Activated naive CD4-positive, alpha-beta T cell treated with anti-CD3 and anti-CD28 coated beads, Interleukin-2, amount 50 U/mL, for 16 hours (primary cell): ENCODE measurements at places on chromosomes 16 and 17.

- no peak for DNase-seq
These were observed 8.7 kb downstream of the CD300LB start for GRCh38 chr17:74522381-74523105.

DNA sequence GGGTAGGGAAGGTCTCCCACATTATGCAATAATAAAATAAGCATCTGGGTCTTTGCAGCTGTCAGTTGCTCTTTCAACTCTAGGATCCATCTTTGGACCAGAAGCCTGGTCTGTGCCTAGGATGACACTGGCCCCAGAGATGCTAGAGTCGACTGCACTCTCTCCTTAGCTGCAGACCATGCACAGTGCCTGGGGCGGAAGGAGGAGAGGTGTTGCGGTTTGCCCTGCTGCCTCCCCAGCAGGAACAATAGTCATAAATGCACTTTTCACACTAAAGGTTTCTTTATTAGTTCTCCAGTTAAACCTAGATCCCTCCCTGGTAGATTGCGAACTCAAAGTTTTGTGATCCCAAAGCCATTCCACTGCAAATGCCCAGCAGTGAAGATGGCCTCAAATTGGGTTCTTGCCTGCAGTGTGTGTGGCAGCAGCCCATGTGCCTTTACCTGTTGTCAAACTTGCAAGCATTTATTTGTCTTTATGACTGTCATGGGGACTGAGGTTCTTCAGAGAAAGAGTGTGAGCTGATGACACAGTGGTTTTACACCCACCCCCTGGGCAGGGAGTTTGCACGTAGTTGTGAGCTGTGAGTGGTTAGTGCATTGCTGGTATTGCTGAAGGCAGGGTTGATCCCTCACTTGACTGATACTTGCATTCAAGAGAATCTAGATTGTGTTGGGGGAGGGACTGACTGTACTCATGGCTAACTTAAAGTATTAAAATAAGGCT, 10.3 kb downstream of the ATXN1L start:
- DNase-seq: no peak

- peak; percentile 83 for DNase-seq
These were observed 7.6 kb upstream of the NXPH3 start for GRCh38 chr17:49567871-49568694.

DNA sequence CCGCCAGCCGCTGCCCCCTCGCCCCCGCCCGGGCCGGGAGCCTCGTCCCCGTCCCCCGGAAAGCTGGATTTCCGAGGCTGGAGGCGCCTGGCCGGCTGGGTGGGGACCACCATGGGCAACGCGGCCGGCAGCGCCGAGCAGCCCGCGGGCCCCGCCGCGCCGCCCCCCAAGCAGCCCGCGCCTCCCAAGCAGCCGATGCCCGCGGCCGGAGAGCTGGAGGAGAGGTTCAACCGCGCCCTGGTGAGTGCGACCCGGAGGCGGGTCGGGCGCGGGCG, 266 bp downstream of the FMNL1 start:
- DNase-seq: no peak

DNA sequence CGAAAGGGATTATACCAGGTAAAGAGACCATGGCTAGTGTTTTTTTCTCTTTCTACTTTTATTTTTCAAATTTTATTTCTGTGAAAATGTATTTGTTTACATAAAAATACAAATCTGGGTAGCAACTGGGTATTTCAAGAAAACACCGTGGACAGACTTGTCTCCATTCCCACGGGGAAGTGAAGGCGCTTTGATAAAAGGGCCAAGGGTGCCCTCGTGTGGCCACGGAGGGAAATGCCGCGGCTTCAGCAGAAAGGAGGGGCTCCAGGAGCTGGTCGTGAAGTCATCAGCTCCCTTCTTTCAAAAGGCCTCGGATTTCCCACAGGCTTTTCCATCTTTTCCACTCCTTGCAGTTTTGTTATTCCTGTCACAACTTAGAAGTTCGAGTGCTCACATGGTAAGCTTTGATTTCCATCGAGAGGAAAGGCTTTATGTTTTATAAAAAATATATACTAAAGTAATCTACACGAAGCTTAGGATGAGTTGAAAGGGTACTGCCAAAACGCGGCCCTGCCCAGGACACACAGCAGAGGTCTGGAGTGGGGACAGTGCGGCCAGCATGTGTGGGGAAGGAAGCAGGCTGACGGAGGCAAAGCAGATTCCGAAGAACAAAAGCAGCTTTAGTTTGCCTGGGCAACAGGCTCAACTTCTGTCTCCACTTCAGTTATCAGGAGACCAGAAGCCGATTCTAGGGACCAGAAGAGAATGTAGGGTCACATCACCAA, 15.3 kb upstream of the MNT start:
- peak; percentile 81 for DNase-seq

GRCh38 chr16:88382491-88383400, at the start of gene ZNF469:
TSS of gene ZNF469 (plus strand) at chr16:88382959. CDS start at chr16:88427471, 44,512 bp downstream.
- peak; percentile 10 for DNase-seq

- DNase-seq: no peak
These were observed 4.3 kb upstream of the MYL4 start for GRCh38 chr17:47204722-47205418.
